ENCODE measurements at places on chromosomes 6 and 20. TPM values are rescaled to one million over a fixed set of nuclear protein-coding genes. Genes with fewer than 3 reads are reported as not detected.

- H3K27ac ChIP-seq: no peak overlapping the region
- no peak for DNase-seq
- H3K4me3 ChIP-seq: no peak overlapping the region
- H3K4me1 ChIP-seq: peaks cover 4% of the 10 kb centered on the region
- H3K36me3 ChIP-seq: no peaks in the 10 kb centered on the region
Observed at GRCh38 chr20:48238781-48239180, 453.5 kb upstream of the SULF2 start.

DNA sequence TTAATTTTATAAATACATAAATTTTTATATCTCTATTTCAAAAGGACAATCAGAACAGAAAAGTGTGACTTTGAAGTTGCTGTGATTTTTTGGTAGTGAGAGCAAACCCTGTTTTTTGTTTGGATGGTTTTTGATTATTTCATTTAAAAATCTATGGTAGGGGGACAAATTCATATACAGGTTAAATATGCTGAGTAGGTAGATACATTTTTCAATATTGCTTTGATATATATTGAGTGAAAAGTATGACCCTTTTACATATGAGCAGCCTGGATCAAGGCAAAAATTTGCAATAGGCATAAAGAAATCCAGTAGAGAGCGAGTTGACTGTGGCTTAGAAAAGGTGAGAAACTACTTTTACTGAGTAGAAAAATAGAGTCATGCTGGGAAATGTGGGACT lies 132.3 kb downstream of the LMBRD1 start:
- H3K27ac ChIP-seq: no peak overlapping the region
- DNase-seq: no peak
- H3K4me3 ChIP-seq: no peak overlapping the region

DNA sequence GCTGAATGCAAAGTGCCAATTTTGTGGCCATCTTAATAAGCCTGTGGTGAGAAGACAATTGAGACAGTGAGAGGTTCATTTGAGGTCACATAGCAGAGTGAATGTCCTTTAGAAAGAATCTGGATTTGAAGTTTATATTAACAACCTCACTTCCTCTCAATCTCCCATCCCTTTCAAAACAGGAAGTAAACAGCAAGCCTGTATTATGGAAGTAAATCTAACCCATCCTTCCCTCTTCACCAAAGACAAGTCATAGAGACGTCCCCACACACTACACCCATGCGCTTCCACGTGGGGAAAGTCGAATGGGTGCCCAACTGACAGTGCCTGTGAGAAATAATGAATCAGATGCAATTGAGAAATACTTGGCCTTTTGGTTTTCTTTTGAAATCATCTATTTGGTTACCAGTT lies 28.8 kb upstream of the CCND3 start:
- no peaks in the 10 kb centered on the region for H3K36me3 ChIP-seq
- no peak for DNase-seq
- no peak overlapping the region for H3K27ac ChIP-seq
- H3K27me3 ChIP-seq: no peaks in the 10 kb centered on the region
- no peak overlapping the region for H3K4me3 ChIP-seq

GRCh38 chr20:62405108-62405980 lies 1.7 kb downstream of the CABLES2 start:
- no peaks in the 10 kb centered on the region for H3K36me3 ChIP-seq
- H3K27me3 ChIP-seq: no peaks in the 10 kb centered on the region
- H3K27ac ChIP-seq: peak overlapping the region; percentile 52
- peak; percentile 77 for DNase-seq

- H3K36me3 ChIP-seq: no peaks in the 10 kb centered on the region
- DNase-seq: no peak
- H3K4me3 ChIP-seq: no peak overlapping the region
Observed at GRCh38 chr20:63471002-63471716, 1.3 kb downstream of the KCNQ2 start.

GRCh38 chr6:106155219-106155830 lies 69.2 kb downstream of the PRDM1 start:
- H3K36me3 ChIP-seq: no peaks in the 10 kb centered on the region
- H3K27me3 ChIP-seq: no peaks in the 10 kb centered on the region
- no peak for DNase-seq
- no peaks in the 10 kb centered on the region for H3K4me1 ChIP-seq

Gene UQCC2
- total RNA-seq: 30.1 TPM

- no peaks in the 10 kb centered on the region for H3K4me1 ChIP-seq
- no peak overlapping the region for H3K4me3 ChIP-seq
- H3K27me3 ChIP-seq: no peaks in the 10 kb centered on the region
- H3K27ac ChIP-seq: no peak overlapping the region
- DNase-seq: no peak
Observed at GRCh38 chr20:8805737-8806442, 263.0 kb upstream of the PLCB4 start.

Gene UNC5CL
- 0.76 TPM for total RNA-seq

Gene ARMC12
- total RNA-seq: 1.0 TPM

DNA sequence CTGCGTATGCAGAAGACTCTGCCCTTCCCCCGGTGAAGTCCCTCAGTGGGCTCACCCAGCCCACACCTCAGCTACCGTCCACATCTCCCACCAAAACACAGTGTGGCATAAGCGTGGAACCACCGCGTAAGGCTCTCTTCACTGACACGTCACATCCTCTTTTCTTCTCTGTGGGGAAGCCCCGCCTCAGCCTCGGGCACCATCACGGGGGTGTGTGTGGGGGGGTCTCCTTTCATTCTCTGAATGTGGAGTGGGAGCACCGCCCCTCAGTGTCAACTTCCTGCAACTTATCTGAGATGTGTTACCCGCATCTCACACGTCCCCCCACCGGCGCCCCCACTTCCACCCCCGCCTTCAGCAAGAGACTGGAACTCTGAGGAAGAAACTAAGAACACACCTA lies 388.4 kb upstream of the JARID2 start:
- H3K4me1 ChIP-seq: no peaks in the 10 kb centered on the region
- no peaks in the 10 kb centered on the region for H3K36me3 ChIP-seq
- no peaks in the 10 kb centered on the region for H3K27me3 ChIP-seq

DNA sequence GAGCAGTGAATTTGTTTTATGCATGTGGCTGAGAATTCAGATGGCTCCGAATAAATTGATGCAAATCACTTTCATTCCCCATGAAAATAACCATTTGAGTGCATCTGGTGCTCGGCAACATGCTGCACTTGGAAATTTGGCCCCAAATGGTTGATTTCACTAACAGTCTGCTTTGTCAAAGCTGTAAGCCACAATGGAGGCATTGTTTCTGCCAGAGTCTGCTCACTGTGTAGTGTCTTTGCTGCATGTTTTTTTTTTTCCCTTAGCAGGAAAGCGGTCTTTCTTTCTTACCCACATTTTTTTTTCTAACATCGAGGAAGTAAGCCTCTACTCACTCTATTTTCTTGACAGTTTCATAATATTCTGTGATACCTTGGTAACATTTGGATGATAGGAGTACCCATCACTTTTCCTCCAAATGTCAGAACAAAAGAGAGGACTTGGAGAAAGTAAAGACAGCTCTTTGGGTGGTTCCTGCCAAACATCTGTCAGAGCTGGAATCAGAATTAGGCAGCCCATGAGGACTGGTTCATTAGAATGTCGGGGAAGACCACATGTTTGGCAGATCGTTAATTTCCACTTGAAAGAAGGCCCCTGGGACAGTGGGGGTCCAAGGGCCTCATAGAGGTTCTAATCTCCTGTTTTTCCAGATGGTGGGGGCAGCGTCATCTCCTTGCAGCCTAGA lies 149.5 kb downstream of the DOK5 start:
- H3K36me3 ChIP-seq: no peaks in the 10 kb centered on the region
- H3K27ac ChIP-seq: no peak overlapping the region
- H3K27me3 ChIP-seq: no peaks in the 10 kb centered on the region

GRCh38 chr6:88358846-88359245 lies 192.7 kb upstream of the CNR1 start:
- H3K4me3 ChIP-seq: no peak overlapping the region
- no peak for DNase-seq
- H3K4me1 ChIP-seq: peaks cover 2% of the 10 kb centered on the region

- no peak for DNase-seq
- no peak overlapping the region for H3K4me3 ChIP-seq
- H3K36me3 ChIP-seq: no peaks in the 10 kb centered on the region
- no peak overlapping the region for H3K27ac ChIP-seq
Observed at GRCh38 chr20:51439160-51439689, 103.3 kb downstream of the NFATC2 start.

DNA sequence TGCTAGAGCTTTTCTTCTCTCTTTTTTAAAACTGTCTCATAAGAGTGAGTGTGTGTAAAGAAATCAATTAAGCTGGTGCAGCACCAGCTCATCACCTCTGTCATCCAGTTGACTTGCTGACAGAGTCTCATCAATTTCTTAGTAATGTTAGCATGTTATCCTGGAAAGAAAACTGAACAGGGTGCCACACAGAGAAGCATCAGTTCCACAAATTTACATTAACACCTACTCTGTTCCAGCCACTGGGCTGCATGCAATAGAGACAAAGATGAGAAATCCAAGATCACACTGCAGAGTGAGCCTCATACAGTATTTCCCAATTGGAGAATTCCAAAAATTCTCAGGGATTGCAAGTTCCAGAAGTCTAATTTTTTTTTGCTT lies 207.0 kb upstream of the CITED2 start:
- no peaks in the 10 kb centered on the region for H3K27me3 ChIP-seq
- DNase-seq: no peak
- no peak overlapping the region for H3K4me3 ChIP-seq
- H3K4me1 ChIP-seq: peaks cover 2% of the 10 kb centered on the region
- H3K36me3 ChIP-seq: no peaks in the 10 kb centered on the region
- H3K27ac ChIP-seq: no peak overlapping the region

- no peaks in the 10 kb centered on the region for H3K4me1 ChIP-seq
- no peak overlapping the region for H3K4me3 ChIP-seq
- no peaks in the 10 kb centered on the region for H3K27me3 ChIP-seq
- H3K27ac ChIP-seq: no peak overlapping the region
- peak; percentile 26 for DNase-seq
Observed at GRCh38 chr20:24160563-24161281, 172.1 kb upstream of the GGTLC1 start.

GRCh38 chr6:161152907-161153662 lies 120.8 kb downstream of the AGPAT4 start:
- no peak for DNase-seq
- H3K27ac ChIP-seq: no peak overlapping the region
- no peaks in the 10 kb centered on the region for H3K4me1 ChIP-seq
- H3K27me3 ChIP-seq: no peaks in the 10 kb centered on the region
- no peaks in the 10 kb centered on the region for H3K36me3 ChIP-seq
- no peak overlapping the region for H3K4me3 ChIP-seq

Gene FHL5
- 3.0 TPM for total RNA-seq

DNA sequence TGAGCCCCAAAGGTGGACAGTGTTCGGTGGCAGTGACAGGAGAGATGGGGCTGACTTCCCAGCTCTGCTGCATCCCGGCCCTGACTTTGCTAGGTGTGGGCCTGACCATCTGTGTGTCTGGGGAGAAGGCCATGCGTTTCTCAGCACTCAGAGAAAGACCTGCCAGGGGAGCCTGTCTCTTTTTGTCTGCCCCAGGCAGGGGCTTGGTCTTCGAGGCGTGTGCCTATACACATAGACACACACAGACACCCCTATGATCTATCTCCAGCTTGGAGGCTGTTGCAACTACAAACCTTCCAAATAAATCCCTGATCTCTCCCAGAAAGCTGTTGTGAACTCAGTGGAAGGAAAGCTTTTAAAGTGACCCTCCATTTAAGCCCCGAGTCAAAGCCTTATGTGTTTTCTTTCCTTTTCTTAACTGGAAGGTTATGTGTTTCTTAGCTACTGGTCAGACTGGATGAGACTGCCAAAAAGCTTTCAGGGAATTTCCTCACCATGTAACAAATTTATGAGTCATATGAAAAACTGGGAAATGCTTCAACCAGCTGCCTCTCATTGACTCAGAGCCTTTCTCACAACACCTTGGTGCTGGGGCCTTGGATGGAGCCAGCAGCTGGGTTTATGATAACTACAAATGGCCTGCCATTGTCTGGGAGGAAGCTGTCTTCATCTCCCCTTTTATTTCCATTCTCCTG lies 102.6 kb downstream of the CDC5L start:
- no peak overlapping the region for H3K4me3 ChIP-seq
- H3K27ac ChIP-seq: peak overlapping the region; percentile 28

DNA sequence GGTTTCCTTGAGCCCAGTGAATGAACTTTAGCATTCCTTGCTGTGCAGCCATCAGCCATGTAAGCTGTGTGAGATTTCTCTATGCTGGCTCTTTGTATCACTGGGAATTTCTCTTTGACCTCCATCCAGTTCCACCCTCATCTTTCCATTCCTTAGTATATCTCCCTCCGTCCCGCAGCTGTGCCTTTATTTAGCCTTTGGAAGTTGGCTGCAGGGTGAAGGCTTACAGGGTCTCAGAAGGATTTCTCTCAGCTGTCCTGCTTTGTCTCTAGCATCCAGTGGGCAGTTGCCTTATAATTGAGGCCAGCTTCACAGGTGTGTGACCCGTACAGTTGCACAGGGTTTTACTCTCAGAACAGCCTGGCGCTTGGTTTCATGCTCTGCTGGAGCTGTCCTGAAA lies 144.3 kb downstream of the PXDC1 start:
- H3K4me3 ChIP-seq: no peak overlapping the region
- no peaks in the 10 kb centered on the region for H3K27me3 ChIP-seq
- no peak overlapping the region for H3K27ac ChIP-seq
- no peak for DNase-seq
- no peaks in the 10 kb centered on the region for H3K4me1 ChIP-seq

GRCh38 chr20:47784599-47785310 lies 526 bp downstream of the SULF2 start:
- H3K4me1 ChIP-seq: peaks cover 12% of the 10 kb centered on the region
- H3K4me3 ChIP-seq: peak overlapping the region; percentile 55
- no peaks in the 10 kb centered on the region for H3K27me3 ChIP-seq
- DNase-seq: peak; percentile 49

DNA sequence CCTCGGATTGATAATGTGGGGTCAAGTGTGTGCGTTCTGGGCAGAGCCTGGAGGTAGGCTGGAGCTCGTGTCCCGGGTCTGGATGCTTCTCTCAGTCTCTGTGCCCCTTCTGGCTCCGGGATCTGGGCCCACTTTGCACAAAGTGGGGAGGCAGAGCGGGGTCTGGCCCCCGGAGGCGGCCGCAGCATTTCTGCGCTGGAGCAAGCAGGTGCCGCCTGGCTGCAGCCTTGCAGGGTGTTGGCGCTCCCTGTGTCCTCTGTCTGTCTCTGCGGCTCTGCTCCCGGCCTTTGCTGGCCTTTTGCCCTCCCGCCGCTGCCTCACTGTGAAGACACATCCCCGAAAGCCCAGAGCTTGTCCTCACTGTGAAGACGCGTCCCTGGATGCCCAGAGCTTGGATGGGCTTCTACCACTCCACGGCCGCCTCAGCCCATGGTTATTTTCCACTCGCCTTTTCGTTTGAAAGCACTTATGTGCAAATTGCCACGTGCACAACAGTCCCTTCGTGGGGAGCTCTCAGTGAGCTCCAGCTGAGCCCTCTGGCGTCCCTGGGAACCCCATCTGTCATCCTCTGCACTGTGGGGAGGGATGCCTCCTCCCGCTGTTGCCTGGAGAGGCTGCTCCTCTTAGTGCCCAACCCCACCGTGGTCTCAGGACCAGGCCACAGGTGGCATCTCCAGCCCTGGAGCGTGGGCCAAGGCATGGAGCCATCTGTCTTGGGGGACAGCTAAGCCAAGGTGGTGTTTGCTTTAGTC lies 17.4 kb downstream of the SLCO4A1 start:
- peak; percentile 28 for DNase-seq
- H3K27ac ChIP-seq: no peak overlapping the region
- H3K4me3 ChIP-seq: no peak overlapping the region
- no peaks in the 10 kb centered on the region for H3K27me3 ChIP-seq
- peaks cover 10% of the 10 kb centered on the region for H3K4me1 ChIP-seq

Gene COL12A1
- 207 TPM for total RNA-seq

Gene PRL
- total RNA-seq: not detected
